ENCODE measurements at places on chromosomes 1 and 21.

GRCh38 chr21:42069327-42069726, 1.8 kb upstream of the UMODL1 start:
- DNase-seq, result no peak

- no peak for DNase-seq
Measured at GRCh38 chr1:49106445-49106844, 329.8 kb upstream of the BEND5 start.

DNA sequence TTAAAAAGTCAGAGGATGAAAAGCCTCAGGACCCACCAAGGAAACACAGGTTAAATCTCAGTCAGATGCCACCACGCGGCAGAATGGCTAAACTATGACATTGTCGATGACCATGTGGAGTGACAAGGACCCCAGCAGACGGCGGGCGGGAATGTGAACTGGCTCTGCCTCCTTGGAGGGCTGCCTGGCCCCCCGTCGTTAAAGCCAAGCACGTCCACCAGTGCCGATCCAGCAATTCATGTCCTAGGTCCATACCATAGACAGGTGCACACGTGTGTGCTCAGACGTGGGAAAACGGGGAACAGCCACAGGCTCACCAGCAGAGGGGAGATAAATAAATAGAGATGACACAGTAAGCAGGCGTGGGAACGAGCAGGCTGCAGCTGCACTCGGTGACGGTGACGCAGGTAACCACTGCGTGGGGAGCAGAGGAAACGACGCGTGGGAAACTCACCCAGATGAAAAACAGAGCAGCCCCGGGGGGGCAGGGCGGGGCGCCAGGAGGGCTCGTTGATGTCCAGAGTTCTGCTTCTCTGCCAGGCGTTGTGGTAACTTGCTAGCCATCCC, 28.3 kb upstream of the PCBP3 start:
- DNase-seq, result no peak

DNA sequence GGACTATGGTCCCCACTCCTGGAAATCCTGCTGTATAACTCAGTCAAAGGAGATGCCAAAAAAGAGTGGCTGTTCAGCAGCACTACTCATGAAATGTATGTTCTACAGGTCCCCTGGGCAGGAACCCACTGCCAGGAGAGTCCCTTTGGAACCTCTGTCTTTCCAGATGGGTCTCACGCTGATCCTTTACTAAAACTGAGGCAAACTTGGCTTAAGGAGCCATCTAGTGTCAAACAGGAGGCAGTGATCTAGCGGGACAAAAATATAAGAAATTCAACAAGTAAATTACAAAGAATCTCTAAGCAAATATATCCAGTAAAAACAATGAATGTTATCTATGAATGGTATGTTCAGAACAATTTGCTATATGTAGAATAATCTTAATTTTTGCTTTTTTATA, 80.5 kb upstream of the PRMT6 start:
- no peak for DNase-seq

DNA sequence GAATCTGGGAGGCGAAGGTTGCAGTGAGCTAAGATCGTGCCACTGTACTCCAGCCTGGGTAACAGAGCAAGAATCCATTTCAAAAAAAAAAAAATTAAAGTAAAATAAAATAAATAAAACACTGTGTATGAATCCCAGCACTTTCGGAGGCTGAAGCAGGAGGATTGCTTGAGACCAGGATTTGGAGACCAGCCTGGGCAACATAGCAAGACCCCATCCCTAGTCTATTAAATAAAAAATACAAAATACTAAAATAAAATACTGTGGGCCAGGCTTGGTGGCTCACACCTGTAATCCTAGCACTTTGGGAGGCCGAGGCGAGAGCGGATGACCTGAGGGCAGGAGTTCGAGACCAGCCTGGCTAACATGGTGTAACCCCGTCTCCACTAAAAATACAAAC, 4.2 kb upstream of the BNIPL start:
- DNase-seq, result no peak

DNA sequence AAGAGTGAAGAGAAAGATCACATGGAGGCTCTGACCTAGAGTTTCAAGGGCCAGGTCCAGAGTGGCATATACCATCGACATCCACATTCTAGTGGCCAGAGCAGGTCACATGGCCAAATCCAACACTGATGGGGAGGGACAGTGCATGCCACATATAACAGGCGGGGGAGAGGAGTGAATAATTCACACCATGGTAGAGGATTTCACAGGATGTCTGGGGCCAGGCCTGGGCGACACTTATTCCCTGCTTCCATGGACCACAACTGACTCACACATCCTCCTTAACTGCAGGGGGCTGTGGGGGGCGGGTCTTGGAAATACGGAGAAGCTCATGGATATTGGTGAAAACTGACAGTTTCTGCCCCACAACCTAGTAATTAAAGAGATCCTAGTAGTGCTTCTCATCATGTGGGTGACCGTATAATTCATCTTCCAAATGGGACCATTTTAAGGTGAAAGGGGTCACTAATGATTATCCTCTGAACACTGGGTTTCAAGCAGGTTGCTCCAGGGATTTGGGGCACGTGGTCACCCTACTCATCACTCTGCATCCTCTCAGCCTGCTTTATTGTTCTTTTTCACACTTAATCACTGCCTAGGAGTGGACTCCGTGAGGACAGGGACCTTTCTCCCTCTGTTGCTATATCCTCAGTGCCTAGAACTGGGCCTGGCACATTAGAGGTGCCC, 44.0 kb downstream of the IGSF21 start:
- no peak for DNase-seq

- no peak for DNase-seq
Measured at GRCh38 chr1:10936998-10937901, 75.2 kb upstream of the TARDBP start.

DNA sequence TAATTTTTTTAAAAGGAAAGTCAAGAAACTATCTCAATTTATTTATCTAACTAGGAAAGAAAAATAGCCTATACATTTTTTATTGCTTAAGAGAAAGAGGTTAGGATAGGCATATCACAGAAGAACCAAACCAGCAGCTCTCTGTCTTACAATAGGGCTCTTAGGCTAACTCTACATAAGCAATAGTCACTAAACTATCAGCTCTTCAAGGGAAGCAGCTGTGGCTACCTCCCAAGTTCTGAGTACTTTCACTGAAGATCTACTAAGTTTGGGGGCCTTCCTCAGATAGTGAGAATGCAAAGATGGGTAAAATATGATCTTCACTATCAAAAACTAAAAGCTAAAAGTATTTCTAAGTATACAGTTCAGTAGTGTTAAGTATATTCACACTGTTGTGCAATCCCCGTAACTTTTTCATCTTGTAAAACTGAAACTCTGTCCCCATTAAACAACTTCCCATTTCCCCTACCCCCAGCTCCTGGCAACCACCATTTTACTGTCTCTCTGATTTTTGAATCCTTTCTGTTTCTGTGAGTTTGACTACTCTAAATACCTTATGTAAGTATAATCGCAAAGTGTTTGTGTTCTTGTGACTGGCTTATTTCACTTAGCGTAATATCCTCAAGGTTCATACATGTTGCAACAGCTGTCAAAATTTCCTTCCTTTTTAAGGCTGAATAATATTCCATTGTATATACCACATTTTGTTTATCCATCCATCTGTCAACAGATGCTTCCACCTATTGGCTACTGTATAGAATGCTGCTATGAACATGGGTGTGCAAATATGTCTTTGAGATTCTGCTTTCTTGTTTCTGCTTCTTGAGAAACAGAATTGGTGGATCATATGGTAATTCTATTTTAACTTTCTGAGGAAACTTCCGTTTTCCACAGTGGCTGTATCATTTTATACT, 73.3 kb downstream of the ACBD6 start:
- no peak for DNase-seq

GRCh38 chr1:86150553-86151055, 6.0 kb downstream of the COL24A1 start:
- DNase-seq, result no peak

Measured in SW 1271 (cell line).